ENCODE measurements at places on chromosomes 4 and X. TPM values are rescaled to one million over a fixed set of nuclear protein-coding genes. Genes with fewer than 3 reads are reported as not detected.
A peak's percentile ranks its signal among the peaks of the same experiment; 100 is the strongest.

- no peaks in the 10 kb centered on the region for H3K4me1 ChIP-seq
- no peaks in the 10 kb centered on the region for H3K27me3 ChIP-seq
- no peak for DNase-seq
- H3K36me3 ChIP-seq: no peaks in the 10 kb centered on the region
- H3K27ac ChIP-seq: no peak overlapping the region
Observed at GRCh38 chrX:85359051-85359450, 20.4 kb downstream of the POF1B start.

DNA sequence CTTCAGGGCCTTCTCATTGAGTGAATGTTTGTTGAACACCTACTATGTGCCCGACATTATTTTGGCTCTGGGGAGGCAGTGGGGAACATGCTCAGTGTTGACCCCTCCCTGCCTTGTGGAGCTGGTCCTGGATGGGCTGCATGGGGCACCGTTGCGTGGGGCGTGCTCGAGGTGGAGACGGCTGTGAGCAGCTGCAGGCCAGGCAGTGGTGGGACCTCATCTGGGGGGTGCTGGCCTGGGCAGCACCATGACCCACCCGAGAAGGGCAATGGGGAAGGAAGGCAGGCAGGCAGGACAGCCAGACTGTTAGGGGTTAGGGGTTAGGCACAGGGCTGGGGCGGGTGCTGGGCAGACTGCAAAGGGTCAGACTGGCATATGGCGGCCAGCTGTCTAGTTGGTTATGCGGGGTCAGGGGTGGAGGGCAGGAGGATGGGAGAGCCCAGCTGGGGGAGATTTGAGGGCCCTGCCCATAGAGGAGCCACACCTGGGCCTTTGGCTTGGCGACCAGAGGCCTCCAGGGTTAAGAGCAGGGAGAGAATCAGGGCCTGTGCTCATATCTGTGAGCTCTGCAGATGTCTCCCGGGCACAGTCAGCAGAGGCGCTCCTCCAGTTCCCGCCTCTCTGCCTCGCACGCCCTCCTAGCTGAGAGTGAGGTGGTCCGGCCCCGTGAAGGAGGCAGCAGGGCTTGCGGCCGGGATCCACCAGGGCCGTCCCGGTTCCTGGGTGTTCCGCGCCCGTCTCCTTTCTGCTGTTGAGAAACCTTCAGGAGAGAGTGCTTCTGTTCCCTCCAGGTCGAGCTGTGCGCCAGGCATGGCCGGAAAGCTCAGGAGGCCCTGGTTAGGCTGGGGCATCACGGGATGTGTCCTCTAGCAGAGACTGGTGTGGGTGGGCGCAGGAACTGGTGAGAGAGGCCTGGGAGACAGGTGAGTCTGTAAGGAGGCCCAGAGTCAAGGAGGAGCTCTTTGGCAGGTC lies 73.3 kb downstream of the RGS12 start:
- no peak overlapping the region for H3K27ac ChIP-seq
- H3K4me3 ChIP-seq: no peak overlapping the region
- DNase-seq: peak; percentile 57
- no peaks in the 10 kb centered on the region for H3K27me3 ChIP-seq
- H3K4me1 ChIP-seq: no peaks in the 10 kb centered on the region

DNA sequence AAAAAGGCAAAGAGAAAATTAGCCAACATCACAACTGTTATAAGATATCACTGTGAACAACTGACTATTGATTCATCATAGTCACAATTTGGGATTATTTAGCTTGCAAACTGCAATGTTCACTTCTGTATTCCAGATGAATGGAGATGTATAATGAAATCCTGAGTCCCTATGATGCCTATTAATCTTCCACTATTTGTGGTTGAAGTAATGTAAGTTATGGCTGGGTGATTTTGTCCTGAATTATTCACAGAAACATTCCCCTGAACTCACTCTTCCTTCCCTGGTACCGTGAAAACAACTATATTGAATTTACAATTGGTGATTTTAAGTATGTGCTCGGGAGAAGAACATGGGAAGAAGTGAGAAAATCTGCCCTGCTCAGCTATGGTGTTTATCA lies 50.8 kb upstream of the NPFFR2 start:
- no peaks in the 10 kb centered on the region for H3K4me1 ChIP-seq
- no peak overlapping the region for H3K4me3 ChIP-seq
- H3K27ac ChIP-seq: no peak overlapping the region
- no peaks in the 10 kb centered on the region for H3K27me3 ChIP-seq

The TMEM144 gene
- 6.1 TPM for total RNA-seq

The EGF gene
- total RNA-seq: 0.83 TPM

The ELMOD2 gene
- 11.8 TPM for total RNA-seq
